ENCODE measurements at places on chromosomes 3 and 15. TPM values are rescaled to one million over a fixed set of nuclear protein-coding genes. Genes with fewer than 3 reads are reported as not detected.

DNA sequence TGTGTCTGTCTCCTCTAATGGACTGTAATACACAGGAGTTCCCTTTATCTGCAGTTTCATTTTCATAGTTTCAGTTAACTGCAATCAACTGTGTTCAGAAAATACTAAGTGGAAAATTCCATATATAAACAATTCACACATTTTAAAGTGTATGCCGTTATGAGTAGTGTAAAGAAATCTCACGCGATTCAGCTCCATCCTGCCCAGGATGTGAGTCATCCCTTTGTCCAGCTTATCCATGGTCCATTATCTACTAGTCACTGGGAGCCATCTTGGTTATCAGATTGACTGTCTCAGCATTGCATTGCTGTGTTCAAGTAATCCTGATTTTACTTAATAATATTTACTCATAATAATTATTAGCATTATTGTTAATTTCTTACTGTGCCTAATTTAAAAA, 14.5 kb downstream of the ZPLD1 start:
- DNase-seq = no peak

Gene GABRB3
- not detected for total RNA-seq

Gene RFT1
- 32.2 TPM for total RNA-seq

- no peak for DNase-seq
These were observed 42.9 kb downstream of the RAB11A start for GRCh38 chr15:65912235-65912634.

DNA sequence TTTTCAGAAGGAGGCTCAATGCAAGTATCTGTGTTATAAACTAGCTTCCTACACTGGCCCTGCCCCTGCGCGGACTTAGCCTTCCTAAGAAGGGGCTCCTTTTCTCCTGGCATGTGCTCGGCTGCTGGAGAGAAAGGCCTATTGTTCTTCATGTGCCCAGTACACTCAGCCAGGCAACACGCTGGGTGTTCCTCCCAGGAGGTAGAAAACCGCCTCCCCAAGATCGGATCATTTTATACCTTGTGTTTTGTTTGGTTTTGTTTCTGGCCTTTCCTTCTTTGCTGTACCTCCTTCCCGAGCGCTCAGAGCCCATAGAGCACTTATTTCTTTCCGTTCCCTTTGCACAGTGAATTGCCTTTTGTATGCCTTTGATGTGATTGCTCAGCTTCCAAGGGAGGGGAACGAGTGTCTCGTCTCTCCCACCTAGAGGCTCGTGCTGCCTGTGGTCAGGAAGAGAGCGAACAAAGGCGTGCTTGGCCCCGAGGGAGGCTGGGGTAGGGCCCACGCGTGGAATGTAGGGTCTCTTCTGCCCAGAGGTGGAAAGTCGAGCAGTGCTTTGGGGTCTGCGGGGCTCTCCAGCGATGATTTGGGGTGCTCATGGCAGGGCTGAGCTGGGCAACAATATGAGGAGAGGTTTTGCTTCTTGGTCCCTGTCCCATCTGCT, 30.0 kb downstream of the CCNL1 start:
- no peak for DNase-seq

DNA sequence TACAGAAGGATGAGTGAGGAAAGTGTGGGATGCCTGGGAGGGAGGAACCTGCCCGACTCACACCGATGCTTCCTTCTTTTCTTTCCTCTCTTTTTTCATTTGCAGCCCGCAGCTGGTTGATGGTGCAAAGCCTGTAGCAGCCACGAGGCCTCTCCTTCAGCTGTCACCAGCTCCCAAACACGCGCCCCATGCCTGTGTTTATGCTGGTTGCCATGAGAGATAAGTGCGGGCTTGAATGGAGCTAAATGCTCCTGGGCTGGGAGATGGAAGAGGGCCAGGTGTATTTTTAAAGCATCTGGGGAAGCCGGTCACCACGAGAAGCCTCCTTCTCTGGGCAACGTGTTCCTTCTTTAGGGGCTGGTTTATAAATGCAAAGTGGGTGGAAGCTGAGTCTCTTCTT, 9.3 kb downstream of the COLQ start:
- no peak for DNase-seq

GRCh38 chr3:158012901-158013300, 93.3 kb downstream of the SHOX2 start:
- DNase-seq = no peak

Gene TUSC7
- not detected for total RNA-seq

- no peak for DNase-seq
These were observed 161.7 kb downstream of the MBNL1 start for GRCh38 chr3:152430223-152431002.

GRCh38 chr3:23874359-23875112, 42.3 kb downstream of the NKIRAS1 start:
- no peak for DNase-seq

Gene ATXN7
- 88.2 TPM for total RNA-seq

Gene SOX2
- total RNA-seq = not detected

Gene WDR49
- total RNA-seq = 0.33 TPM

GRCh38 chr3:149221783-149222517, at the start of gene CP:
TSS of gene CP (minus strand) at chr3:149221829. CDS start at chr3:149221792, 37 bp downstream.
- DNase-seq = no peak

DNA sequence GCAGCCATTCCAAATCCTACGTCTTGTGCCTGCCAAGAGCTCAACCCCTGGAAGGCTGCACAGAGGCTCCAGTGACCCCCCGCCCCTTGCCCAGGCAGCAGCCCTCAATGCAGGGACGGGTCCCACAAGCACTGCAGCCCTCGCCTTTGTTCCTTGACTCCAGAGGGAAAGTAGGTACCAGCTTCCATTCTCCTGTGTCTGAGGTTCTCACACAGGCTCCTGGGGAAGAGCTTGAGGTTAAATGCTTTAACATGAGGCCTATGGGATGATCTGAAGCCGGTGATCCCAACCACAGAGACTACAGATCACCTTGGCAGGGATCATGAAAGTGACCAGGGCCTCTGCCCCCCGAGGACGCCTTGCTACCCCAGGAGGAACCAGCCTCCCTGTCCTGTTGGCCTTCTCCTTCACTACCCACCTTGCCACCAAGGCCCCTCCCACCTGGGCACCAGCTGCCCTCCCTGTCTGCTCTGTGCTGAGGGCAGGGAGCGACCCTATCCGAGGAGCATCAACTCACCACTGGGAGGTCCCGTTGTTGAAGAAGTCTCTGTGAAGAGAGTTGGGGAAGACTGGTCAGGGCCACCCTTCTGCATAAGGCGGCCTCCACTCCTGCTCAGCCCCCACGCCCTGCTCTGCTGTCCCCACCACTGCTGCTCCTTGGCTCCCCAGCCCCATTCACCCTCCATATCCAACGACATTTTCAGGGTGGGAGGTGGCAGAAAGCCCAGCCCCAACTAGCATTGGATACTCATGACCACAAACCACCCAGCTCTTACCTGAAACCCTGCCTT, 95.3 kb downstream of the SEC22A start:
- no peak for DNase-seq

Gene ULK3
- total RNA-seq = 59.9 TPM

DNA sequence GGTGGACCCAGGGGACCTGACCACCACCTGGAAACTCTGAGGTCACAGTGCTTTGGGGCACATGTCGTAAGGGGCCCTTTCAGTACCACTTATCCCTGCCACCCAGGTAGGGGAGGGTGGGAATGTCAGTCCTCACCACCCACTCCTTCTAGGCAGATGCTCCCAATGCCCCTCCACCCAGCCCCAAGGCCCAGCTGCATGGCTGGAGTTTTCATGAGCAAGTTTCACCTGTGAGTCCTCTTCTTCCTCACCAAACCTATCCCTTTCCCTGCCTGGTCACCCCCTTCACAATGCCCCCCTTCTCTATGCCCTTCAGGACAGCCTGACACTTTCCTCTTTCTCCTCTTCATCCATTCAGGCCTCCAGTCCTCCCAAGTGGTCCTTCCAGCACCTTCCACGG, 9.8 kb downstream of the FAM174B start:
- DNase-seq = no peak

DNA sequence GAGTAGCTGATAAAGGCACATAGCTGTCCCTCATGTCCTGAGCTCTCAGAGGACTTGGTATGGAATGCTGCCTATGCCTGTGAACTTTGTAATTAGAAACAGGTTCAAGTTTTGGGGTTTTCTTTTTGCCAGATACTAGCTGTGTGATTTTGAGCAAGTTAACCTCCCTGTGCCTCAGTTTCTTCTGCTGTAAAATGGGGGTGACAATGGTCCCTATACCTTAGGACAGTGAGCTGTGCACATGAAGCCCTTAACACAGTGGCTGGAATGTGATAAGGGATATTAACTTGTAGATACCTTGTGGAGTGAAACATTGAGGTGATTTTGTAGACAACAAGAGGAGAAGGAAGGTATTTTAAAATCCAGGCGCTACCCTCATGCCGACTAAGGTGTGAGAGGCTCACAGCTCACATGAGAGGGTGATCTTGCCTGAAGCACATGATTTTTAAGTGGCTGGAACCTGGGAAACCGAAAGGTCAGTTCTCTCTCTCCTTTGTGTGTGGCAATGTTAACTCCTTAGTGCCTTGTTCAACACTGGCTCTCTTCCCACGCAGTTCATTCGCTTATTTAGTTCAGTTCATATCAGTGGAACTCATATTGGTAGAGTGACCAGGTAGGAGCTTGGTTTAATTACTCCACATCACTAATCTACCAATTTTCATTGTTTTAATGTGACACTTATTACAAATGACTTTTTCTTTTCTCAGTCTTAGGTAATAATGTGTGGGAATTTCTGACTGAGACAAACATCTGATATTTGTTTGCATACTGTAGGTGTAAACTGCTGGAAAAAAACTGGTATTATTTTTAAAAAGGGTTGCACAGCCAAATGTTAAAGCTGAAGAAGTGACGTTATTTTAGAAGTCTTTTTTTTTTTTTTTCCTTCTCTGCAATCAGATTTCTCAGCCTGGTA, 236.2 kb downstream of the ITPR1 start:
- no peak for DNase-seq

Gene CLDN1
- total RNA-seq = not detected

DNA sequence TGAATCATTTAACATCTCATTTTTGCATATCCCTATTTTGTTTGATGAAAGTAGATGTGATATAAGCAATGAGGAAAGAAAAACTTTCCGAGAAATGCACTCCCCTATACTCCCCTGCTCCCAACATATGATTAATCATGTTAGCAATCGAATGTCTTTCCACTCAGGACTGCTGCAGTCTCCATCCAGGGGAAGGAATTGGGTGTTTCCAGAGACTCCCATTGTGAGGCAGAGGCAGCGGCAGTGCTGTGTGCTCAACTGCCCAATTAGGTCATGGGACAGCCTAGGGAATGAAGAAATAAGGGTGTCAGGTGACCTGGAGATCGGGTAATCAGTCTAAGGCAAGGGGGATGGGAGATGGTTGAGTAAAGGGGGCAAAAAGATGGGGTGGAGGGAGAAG, 268.6 kb upstream of the MEIS2 start:
- DNase-seq = no peak

- DNase-seq = no peak
These were observed 14.3 kb downstream of the DUOX2 start for GRCh38 chr15:45099549-45100165.

Gene MME
- 0.06 TPM for total RNA-seq

DNA sequence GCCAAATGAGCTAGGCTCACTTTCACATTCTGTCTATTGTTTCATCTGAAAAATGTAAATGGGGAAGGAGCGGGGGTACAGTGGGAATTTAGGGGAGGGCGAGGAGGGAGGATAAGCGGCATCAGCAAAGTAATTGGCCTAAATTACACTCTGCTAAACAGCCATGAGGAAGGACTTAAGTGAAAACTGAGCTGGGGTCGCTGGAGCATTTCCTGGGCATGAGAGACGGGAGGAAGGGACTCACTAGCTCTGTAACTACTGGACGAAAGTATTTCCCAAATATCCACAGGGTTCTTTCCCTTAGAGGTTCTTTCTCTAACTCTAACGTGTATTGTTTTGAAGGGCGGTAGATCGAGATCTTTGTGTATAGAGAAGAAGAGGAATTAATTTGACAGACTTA, 418.0 kb downstream of the SOX2 start:
- DNase-seq = no peak

GRCh38 chr3:193572426-193572908, 17.8 kb upstream of the ATP13A4 start:
- peak; percentile 37 for DNase-seq

- DNase-seq = no peak
These were observed 52.4 kb downstream of the MAGI1 start for GRCh38 chr3:65986285-65986684.

Gene EPHA3
- total RNA-seq = not detected

DNA sequence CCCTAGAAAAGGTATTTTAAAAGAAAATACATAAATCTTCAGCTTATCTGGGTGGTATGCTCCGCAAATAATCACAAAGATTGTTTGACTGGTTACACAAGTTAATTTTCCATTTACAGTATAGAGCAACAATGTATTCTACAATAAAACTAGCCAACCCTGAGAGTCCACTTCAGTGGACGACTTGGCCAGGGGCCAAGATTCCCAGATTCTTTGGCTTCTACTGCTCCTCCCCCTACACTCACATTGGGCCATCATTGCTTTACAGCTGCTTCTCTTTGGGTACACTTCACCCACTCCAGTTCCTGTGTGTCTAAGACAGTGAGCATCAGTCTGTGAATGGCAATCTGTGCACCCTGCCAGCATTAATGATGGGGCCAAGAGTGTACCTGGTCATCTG, 17.2 kb upstream of the PRICKLE2 start:
- no peak for DNase-seq

Gene DAZL
- not detected for total RNA-seq

Gene TXNRD3
- total RNA-seq = 1.1 TPM

- DNase-seq = no peak
These were observed 94.4 kb downstream of the SLCO3A1 start for GRCh38 chr15:91947683-91948608.

DNA sequence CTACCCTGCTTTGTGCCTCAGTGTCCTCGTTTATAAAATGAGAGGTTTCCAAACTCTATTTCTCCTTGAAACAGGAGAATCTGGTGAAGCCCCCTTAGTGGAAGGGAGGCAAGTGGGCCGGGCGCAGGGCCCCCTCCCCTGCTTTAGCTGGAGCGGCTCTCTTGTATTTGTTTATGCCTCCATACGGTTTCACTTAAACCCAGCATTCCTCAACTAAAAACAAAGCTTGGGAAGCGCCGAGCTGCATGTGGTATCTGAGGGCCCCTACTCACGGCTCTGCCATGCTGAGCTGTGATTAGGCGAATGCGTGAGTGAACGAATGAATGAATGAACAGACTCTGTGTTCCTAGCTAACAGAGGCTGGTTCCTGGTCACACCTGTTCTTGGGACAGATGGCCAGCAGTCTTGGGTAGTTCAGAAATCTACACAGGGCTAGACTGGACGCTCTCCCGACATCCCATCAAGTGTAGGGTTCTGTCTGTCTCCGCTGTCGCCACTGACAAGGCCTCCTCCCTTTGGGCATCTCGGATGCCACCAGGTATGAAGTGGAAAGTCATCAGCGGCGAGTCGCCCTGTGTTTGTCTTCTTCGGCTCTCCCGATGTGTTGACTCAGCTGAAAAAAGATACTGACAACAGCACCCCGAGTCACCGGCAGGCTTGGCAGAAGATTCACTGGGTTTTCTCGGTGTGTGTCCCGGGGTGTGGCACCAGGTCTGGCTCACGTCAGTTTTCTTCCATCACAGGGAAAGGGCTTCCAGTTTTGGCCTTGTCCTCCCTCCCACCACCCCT, 42.4 kb upstream of the VPS8 start:
- DNase-seq = no peak
